AG08395 (cell line): ENCODE measurements at places on chromosomes 13 and 19.

DNA sequence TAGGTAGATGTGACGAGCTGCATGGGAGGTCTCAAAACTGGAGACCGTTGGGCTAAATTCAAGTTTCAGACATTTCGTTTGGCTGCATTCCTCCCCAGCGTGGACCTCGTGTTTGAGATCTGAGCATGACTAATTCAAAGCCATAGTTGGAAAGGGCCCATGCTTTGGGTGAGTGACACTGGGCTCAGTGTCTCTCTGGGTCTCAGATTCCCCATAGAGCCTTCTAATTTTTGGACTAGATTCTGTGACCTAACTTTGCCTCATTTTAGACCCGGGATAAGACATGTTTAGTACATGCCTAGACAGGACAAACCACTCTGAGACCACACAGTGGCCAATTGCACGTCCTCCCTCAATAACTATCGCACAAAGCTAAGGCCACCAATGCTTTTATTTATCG lies 16.6 kb downstream of the CKM start:
- DNase-seq = no peak

DNA sequence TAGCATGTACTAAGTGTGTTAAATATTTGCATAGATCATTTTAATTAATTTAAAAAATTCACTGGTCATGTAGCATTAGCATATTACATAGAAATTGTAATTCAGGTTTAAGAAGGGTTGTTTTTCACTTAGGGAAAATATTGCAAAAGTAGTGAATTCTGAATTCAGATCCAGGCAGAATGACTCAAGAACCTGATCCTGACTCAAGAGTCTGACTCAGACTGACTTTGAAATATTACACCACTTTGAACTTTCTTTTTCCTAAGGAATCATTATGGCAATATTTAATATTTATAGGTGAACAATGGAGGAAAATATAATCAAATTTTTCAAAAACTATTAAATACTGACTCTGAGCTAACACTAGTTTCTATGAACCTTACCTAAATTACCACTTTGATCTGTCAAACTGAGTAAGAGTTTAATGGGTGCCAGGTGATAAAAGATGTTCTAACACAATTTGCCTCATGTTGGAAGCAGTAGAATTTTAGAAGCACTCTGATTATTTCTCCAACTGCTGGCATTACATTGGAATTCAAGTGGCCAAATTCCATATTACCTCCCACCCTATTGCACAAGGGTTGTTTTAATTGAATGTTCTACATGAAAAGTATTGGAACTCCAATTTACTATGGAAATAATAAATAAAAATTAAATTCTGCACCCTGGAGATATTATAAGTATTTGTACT lies 261.6 kb downstream of the SLITRK1 start:
- no peak for DNase-seq

DNA sequence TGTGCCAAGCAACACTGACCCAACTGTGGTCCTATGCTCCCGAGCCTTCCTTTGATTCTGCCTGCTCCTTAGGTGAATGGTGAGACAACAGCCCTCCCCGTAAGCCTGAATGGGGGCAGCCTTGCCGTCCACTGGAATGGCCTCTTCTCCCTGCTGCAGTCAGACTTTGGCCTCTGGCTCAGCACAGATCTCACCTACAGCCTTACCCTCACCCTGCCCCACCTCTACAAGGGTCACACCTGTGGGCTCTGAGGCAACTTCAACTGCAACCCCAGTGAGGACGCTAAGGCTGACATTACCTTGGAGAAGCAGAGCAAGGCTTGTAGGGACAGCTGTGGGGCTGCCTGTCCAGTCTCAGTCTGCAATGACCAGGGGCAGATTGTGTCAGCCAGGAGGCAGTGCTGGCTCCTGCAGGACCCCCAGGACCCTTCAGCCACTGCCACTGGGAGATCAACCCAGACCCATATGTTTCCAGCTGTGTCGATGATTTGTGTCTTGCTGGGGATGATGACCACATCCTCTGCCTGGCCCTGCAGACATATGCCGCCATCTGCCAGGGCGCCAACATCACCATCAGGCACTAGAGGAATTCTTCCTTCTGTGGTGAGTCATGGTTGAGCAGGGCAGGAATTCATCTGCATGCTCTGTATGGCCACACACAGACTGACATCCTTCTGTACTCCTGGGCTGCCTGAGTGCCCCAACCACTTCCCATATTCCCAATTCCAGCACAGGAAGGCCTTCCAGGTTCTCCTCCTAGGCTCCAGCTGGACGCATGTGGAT lies 27.3 kb upstream of the FXYD3 start:
- peak; percentile 95 for DNase-seq

DNA sequence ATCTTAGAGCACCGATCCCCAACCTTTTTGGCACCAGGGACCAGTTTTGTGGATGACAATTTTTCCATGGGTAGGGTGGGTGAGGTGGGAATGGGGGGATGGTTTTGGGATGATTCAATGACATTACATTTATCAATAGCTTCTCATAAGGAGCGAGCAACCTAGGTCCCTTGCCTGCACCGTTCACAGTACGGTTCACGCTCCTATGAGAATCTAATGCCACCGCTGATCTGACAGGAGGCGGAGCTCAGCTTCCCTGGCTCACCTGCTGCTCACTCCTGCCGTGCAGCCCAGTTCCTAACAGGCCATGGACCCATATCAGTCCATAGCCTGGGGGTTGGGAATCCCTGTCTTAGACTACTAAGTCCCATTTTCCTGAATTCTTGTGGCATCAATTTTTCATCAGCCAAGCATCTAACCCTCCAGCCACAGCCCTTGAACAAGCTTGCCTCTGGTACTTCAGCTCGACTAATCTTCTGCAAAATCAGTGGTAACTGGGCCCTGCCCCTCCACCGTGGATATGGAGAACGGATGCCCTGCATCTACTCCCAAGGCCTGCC lies 37.0 kb upstream of the MAP3K10 start:
- no peak for DNase-seq

DNA sequence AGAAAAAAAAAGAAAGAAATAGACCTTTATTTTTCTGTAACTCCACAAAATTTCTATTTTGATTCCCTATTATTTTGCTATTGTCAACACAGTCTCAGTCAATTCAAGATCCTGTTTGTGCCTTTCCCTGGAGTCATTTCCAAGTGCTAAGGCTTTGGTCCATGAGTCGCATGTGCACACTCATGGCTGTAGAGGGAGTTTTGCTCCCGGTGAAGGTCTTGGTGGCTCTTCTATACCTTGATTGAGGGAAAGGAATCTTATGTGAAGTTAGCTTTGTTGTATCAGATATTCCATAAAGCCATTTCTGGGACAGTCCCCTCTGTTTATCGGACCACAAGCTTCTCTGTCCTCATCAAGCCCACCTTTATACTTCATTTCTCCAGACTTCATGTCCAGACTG lies 58.7 kb upstream of the ALOX5AP start:
- no peak for DNase-seq

DNA sequence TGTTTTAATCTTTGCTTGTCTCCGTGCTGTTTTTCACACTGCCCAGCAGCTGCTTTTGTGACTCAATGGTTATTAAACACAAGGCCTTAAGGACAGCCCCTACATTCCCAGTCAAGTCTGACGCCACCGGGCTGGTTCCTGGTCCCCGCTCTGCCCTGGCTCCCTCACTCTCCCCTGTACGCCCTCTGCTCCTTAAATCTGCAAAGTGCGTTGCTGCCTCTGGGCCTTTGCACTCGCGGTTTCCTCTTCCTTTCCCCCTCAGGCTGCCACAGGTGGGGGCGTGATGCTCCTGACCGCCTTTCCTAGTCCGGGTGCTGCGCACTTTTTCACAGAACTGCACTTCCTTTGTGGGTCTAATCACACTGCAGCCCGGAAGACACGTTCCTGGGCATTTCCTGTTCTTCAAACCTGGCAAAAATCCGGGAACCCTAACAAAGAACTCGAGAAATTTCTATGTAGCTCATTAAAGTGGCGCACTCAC lies 25.6 kb downstream of the NOSIP start:
- no peak for DNase-seq

DNA sequence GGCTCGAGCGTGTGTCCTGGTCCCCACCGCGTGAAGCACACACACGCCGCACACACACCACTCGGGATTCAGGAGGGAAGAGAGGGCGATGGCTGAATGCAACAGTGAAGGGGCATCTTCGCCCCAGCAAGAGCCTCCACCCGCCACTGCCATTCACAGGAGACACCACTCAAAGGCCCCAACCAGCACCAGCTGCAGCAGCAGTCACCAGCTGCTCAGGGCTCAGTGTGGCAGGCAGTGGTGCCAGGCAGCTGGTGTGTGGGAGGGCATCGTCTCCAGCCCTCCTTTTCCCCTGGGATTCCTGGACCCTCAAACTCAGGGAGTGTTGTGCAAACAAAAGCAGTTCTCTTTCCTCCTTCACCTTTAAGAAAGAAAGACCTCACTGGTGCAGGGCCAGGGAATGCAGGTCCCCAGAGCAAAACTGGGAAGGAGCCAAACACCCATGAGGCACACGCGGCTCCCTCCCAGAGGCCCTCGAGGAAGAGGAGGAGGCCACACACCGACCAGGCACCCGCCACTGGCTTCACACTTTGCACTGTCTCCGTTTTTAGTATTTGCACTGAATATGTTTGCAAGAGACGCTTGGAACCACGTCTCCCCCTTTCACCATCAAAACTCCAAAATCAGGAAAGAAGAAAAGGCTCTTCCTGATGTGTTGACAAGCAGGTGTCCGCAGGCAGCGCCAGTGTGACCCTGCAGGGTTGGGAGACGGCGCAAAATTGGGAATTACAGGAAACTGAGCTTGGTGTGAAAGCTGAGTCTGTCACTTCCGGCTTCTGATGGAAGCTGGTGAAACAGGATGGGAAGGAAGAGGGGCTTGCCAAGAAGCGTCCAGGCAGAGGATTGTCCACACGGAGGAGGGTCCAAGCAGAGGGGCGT lies 26.4 kb upstream of the F7 start:
- DNase-seq = no peak

DNA sequence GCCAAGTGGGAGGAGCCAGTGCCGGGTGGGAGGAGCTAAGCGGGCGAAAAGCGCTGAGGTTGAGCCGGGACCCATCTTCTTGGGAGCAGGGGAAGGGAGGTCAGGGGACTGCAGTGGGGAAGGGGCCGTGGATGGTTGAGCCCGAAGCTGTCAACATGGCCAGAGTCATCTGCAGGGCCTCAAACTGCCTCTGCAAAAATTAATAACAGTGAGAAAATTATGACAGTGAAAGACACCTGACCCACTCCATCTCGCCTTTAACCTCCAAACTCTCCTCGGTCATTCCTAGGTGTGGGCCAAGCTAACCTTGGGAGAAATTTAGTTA lies 30.1 kb downstream of the ZNF557 start:
- no peak for DNase-seq

- no peak for DNase-seq
Observed at GRCh38 chr13:20911037-20911436, 8.5 kb upstream of the XPO4 start.

- DNase-seq = no peak
Observed at GRCh38 chr19:1225440-1226226, 12.2 kb downstream of the CBARP start.

- no peak for DNase-seq
Observed at GRCh38 chr13:39144391-39144790, 106.1 kb downstream of the NHLRC3 start.

- no peak for DNase-seq
Observed at GRCh38 chr13:80399340-80400163, 58.6 kb upstream of the SPRY2 start.

- no peak for DNase-seq
Observed at GRCh38 chr13:37752146-37752545, 117.4 kb downstream of the TRPC4 start.

- no peak for DNase-seq
Observed at GRCh38 chr13:88472316-88472715, 801.1 kb downstream of the SLITRK5 start.

DNA sequence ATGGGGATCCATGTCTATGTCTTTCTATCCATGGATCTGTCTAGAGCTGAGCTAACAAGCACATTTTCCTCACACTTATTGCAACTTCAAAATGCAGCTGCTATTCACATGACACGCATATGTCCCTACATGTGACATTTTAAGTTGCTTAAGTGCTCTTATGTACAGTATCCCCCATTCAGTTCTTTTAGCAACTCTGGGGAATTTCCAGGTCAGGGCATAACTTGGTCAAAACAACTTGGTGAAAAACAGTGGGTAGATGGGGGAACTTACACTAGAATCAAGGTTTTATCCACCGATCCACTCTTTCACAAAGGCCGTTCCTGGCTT lies 73.0 kb downstream of the COL4A1 start:
- no peak for DNase-seq

DNA sequence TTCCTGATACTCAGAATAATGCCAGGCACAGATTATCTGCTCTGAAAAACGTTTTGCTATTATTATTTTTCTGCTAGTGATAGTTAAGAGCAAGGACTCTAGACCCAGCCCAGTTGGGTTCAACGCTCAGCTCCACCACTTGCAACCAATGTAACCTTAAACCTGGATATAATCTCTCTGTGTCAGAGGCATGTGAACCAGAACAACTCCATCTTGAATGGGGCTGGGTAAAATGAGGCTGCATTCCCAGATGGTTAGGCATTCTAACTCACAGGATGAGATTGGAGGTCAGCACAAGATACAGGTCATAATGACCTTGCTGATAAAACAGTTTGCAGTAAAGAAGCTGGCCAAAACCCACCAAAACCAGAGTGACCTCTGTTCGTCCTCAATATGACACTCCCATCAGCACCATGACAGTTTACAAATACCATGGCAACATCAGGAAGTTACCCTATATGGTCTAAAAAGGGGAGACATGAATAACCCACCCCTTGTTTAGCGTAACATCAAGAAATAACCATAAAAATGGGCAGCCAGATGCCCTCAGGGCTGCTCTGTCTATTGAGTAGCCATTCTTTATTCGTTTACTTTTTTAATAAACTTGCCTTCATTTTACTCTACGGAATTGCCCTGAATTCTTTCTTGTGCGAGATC lies 13.6 kb downstream of the FAM187B start:
- DNase-seq = no peak

DNA sequence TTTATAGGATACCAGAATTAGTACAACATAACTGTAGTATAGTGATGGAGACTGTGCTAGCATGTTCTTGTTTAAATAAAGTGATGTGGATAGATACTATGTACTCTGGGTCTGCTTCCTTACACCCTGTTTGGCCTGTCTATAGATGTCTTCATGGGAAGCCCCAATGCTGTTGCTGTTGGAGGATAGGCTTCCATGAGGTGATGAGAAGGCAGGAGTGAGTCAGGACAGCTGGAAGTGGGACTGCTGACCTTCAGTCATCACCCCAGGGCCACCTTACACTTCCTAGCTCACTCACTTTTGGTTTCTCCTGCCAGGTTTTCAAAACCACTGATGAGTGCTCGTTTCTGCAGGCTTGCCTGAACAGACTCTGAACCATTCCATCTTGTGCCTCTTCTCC lies 4.2 kb downstream of the KCTD4 start:
- peak; percentile 15 for DNase-seq

DNA sequence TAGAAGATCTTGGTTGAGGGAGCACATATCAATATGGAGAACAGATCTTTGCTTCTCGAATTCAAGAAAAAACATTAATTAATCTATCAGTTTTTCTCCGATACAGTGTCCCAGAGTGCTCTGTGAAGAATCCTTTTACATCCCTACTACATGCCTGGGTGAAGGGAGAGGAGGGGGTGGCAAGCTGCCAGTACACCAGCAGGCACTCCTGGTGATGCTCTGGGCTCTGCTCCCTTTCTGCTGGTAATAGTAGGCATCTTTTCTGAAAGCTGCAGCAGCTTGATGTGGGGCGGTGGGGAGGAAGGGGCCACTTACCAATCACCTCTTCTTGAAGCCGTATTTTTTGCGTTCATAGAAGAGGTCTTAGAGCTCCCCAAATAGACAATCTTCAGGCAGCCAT lies 30.7 kb downstream of the PBX4 start:
- DNase-seq = no peak

GRCh38 chr19:57302727-57303401 lies 17.4 kb upstream of the ZNF543 start:
- no peak for DNase-seq
